ENCODE measurements at places on chromosomes 3 and 15.
A peak's percentile ranks its signal among the peaks of the same experiment; 100 is the strongest.

DNA sequence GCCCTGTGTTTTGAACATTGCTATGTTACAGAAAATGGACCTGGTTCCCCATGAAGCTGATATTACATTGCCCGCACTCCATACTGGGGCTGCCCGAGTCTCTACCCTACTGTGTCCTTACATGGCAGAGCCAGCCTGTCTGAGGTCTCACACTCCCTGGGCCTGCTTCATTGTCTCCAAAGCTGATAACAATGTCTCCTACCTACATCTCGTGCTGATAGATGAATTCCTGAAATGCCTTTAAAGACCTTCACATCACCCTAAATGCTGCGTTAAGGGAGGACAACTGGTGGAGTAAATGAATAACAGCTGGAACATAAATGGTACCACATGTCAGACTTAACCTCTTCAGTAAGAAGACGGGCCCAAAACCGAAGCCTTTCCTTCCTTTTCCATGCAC, 62.9 kb upstream of the PTX3 start:
- DNase-seq, result no peak

- no peak for DNase-seq
These were observed 119.1 kb downstream of the B3GALNT1 start for GRCh38 chr3:160986069-160986468.

- DNase-seq, result no peak
These were observed 72.7 kb downstream of the GSK3B start for GRCh38 chr3:120021523-120021922.

DNA sequence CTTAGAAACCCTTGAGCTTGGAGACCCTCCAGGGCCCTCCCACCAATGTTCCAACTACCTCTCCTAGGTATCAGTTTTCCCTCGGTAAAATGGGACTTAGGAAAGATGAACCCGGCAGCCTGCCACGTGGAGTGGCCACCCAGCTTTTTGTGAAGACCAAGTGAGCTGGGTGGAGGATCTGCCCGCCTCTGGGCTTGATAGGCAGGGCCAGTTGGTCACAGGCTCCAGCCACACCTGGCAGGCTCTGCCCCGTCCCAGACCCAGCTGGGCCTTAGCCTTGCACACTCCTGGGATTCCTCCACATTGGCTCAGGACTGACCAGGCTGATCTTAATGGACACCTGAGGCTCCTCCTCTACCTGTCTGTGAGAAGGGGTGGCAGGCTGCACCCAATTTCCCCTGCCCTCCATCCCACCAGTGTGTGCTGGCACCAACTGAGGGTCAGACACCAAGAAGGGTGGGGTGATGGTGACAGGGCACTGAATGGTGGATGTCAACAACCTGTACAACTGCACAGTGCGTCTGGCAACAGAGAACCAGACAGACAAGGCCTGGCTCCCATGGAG, 761 bp upstream of the GRIP2 start:
- no peak for DNase-seq

GRCh38 chr3:63656786-63657185, 4.3 kb downstream of the SNTN start:
- no peak for DNase-seq

GRCh38 chr3:101095693-101096430, 102.6 kb upstream of the ABI3BP start:
- no peak for DNase-seq

GRCh38 chr15:72722071-72722696, 36.2 kb downstream of the BBS4 start:
- DNase-seq, result peak; percentile 49

- DNase-seq, result no peak
These were observed 26.7 kb downstream of the LRRFIP2 start for GRCh38 chr3:37147666-37148065.

GRCh38 chr3:109863701-109864100, 526.4 kb upstream of the DPPA4 start:
- DNase-seq, result no peak

DNA sequence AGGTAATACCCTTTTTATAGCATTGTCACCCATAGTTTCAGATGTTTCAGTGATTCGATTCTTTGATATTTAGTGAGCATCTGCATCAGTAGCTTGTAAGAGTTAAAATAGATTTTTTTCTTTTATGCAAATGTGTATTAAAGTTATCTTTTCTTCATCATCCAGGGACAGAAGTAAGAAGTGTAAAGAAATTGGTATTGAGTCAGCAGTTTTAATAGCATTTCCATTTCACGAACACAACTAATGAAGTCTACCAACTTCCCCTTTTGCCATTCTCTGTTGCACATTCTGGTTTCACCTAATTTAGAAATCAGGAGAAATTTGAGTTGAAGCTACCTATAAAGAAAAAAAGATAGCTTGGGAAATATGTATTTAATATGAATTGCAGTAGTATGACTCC, 127.9 kb downstream of the ROBO1 start:
- DNase-seq, result no peak

- no peak for DNase-seq
These were observed 2.5 kb upstream of the IFRD2 start for GRCh38 chr3:50294492-50295403.

DNA sequence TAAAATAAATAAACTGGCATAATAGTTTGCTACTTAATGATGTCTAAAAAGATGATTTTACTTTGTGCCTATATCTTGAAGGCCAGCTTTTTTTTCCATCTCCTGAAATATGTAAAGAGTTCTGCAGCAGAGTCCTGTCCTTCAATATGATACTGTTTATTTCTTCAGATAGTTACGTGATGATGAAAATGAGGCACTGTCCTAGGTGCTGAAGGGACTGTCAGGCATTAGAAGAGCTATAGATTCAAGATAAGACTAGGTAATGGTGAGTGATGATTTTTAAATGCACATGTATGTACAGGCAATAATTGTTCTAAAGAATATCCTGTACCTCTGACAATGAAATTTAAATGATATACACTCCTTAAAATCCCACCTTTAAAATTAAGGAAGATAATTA, 326.9 kb upstream of the DNAJC19 start:
- no peak for DNase-seq

- no peak for DNase-seq
These were observed 52.4 kb downstream of the PSMD6 start for GRCh38 chr3:63970631-63971475.

- DNase-seq, result no peak
These were observed 109.7 kb upstream of the PDZRN3 start for GRCh38 chr3:73734211-73735089.

DNA sequence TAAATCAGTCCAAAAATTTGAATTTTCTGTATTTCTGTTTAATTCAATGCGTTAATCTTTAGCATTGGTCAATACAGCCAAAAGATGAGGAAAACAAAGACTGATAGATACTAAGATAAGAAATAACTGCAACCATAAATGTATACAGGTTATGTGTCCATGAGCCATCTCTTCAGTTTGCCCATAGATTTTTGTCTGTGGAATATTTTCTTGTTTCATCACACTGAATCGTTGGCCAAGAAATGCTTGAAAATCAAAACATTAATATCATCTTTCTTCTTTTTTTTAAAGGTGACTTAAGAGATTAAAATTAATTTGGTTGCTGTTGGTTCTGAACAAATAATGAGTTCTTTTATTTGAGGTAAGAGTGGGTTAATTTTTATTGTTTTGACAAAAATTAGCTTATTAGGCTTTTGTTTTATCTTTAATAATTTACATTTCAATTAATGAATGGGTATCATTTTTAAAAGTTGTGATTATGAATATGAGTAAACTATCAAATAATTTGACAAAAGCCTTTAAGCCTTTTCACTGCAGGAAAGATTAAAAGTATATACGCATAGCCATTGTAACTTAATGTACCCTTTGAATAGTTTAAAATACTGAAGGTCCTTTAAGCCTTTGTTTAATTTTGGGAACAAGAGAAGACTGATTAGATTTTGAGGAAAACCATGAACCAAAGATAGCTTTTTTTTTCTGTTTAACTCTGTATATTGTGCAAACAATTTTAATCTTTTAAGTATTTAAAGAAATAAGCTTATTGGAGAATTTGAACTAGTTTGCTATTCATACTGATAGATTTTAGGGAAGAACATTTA, 14.7 kb upstream of the CHD2 start:
- DNase-seq, result no peak

- no peak for DNase-seq
These were observed 75.7 kb downstream of the DUT start for GRCh38 chr15:48406911-48407310.

DNA sequence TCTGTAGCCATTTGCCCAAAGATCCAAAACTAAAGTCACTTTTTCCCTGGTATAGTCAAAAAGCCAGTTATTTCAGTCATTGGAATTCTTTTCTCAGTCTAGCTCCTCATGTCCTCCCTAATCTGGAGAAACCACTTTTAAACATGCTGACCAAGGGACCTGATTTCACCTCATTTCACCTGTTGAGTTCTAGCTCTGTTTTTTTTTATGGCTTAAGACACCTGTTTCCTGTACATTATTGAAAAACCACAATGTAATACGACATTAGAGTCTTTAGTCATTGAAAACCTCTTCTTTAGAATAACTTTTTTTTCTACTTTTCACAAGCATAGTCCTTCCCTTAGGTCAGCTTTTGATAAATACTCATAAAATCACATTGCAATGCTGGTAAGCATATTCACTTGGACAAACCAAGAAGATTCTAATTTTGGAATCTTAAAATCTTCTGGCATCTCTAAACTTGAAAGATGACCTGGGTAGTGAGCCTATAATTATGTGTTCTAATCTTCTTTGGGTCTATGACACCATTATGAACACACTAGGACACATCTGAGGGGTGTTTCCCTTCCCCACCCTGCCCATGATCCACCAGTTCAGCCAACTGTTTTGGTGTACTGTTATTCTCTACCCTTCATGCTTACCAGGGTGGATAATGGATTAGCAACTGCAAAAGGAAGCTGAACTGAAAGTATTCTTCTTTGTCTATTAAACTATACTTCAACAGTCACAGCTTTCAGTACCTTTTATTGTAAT, 103.5 kb upstream of the FXR1 start:
- DNase-seq, result no peak

GRCh38 chr15:40941528-40942336, 11.5 kb upstream of the CHAC1 start:
- DNase-seq, result peak; percentile 54

DNA sequence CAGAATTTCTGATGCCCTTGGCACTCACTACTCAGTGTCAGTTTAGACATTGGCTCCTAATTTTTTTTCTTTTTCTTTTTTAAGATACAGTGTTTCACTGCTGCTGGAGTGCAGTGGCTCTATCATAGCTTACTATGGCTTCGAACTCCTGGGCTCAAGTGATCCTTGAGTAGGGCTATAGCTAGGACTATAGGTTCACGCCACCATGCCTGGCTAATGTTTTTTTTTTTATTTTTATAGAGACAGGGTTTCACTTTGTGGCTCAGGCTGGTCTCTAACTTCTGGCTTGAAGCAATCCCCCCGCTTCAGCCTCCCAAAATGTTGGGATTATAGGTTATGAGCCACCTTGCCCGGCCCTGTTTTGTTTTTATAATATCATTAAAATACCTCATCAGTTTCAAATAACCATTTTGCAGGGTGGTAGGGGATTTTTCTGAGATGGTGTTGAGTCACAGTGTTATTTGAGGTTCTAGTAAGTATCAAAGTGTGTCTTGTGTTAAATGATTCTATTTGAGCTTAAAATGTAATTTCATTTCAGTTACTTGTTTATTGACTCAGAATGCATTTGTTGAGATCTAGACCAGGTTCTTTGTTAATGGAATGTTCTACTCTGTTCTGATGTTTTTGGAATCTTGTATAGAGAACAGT, 7.0 kb downstream of the FNDC3B start:
- DNase-seq, result no peak

DNA sequence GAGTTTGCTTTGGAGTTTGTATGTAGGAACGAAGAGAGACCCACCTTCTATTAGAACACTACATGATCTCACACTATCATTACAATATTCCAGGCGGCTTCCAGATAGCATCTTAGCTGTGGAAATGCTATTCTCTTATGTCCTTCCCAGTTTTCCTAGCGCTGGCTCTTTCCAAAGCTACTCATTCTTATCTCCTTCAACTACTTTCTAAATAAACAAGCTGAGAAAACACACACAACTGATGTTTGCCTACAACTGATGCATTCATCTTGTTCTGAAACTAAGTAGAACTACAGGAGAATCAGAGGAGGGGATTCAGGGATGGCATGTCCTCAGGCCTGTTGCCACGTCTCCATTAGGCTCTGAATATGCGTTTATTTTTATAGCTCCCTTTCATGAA, 108.9 kb downstream of the GREM1 start:
- DNase-seq, result no peak

- no peak for DNase-seq
These were observed 24.1 kb downstream of the SHC4 start for GRCh38 chr15:48939648-48940047.

DNA sequence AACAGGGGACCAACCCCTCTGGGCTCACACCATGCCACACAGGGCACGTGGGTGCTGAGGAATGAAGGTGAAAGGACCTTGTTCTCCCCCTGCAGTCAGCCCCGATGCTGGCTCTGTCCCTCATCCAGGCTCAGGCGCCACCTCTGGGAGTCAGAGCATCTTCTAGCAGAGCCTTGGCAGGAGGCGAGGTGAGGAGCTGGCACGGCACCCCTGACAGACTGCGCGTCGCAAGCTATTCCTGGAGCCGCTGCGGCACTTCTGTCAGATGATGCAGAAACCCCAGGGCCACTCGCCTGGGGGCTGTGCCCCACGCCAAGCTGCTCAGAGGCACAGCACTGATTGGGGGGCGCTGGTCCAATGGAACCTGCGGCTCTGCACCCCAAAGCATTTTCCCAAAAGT, 62.0 kb downstream of the MGLL start:
- DNase-seq, result no peak

GRCh38 chr3:133283958-133284807, 115.7 kb upstream of the BFSP2 start:
- DNase-seq, result no peak

- no peak for DNase-seq
These were observed 57.5 kb downstream of the TPRG1 start for GRCh38 chr3:189229196-189229828.

DNA sequence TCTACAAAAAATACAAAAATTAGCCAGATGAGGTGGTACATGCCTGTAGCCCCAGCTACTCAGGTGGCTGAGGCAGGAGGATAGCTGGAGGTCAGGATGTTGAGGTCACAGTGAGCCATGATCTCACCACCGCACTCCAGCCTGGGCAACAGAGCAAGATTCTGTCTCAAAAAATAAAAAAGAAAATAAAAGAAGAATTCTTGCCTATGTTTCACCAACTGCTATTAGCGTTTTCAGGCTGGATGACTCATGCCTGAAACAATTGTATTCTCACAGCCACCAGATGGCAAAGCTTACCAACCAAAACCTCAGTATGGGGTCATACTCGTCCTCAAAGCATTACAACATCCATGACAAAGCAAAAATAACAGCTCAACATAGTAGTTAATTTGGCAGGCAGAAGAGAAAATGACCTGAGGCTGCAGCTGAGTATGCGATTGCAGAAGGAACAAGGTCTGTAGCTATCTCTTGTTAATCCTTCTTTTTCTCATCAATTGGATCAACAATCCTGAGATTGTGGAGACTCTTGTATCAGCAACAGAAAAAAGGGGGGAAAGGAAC, 52.2 kb downstream of the TP53BP1 start:
- DNase-seq, result no peak

All from activated T-helper 9 cell treated with anti-CD3 and anti-CD28 coated beads, Interleukin-2, amount 50 U/mL, for 16 hours (primary cell).